Stimulated activated CD4-positive, alpha-beta T cell treated with anti-CD3 and anti-CD28 coated beads, Interleukin-1b, Interleukin-23, amount 100 ng/mL, for 1 hour (primary cell): ENCODE measurements at places on chromosomes 4 and X.

- DNase-seq = no peak
Observed at GRCh38 chr4:56147371-56147770, 198.6 kb downstream of the CEP135 start.

DNA sequence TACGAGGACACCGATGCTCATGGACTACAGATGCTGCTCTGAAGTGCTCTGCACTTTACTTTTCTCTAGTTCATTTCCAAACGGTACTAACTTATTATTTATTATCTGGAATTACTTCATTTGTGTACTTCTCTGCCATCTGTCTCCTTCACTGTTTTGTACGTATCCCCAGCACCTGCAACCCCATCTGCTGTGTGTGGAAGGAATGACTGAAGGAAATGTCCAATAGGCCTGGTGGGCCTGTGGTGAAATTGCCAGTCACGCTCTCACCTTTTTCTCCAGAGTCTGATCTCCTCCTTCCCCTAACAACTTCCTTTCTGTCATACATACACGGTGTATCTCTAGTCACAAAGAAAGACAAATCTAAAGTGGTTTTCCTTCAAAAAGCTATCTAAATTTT, 12.9 kb downstream of the TMEM154 start:
- DNase-seq = no peak

GRCh38 chrX:148601034-148601433, 100.6 kb downstream of the AFF2 start:
- no peak for DNase-seq

- DNase-seq = no peak
Observed at GRCh38 chr4:153337686-153338085, 6.8 kb upstream of the MND1 start.

- DNase-seq = no peak
Observed at GRCh38 chrX:118665204-118665603, 62.2 kb upstream of the IL13RA1 start.

DNA sequence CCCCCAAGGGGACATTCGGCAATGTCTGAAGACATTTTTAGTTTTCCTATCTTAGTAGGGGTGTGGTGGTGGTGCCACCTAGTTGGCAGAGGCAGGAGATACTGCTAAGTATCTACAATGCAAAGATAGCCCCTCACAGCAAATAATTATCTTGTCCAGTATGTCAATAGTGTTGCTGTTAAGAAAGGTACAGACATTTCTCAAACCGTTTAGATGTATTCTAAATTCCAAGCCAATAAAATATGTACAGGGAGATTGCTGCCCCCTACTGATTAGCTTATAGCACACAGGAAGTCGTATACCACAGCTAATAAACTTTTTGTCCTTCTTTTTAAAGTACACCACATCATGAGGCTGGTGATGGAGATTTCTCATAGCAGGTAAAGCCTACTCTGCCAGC, 260.5 kb downstream of the TMA16 start:
- DNase-seq = no peak

GRCh38 chrX:73758250-73758649, 195.3 kb downstream of the CHIC1 start:
- no peak for DNase-seq

- no peak for DNase-seq
Observed at GRCh38 chr4:135123632-135124031, 922.0 kb upstream of the PABPC4L start.

- no peak for DNase-seq
Observed at GRCh38 chr4:36000941-36001557, 243.3 kb downstream of the ARAP2 start.

GRCh38 chr4:83993774-83994173, 457.9 kb downstream of the GPAT3 start:
- no peak for DNase-seq

DNA sequence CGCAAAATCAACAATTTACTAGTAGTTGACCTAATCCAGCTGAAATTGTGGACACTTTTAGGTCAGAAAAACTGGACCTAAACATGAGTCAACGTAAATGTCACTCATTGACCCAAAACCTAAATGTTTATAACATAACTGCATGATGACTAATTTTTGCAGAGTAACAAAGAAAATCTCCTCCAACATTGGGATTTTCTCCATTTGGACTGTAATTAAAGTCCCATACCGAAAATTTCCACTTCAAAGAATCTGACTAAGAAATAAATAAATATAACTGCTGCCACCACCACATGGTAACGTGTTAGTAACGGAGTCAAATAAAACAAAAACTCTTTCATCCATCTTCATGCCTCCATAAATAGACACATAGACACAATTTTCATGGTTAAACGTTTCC, 1.9 kb downstream of the ADGRA3 start:
- no peak for DNase-seq

- DNase-seq = no peak
Observed at GRCh38 chr4:25454476-25454875, 77.4 kb downstream of the ANAPC4 start.

GRCh38 chr4:46254788-46255187, 130.9 kb upstream of the GABRG1 start:
- no peak for DNase-seq

DNA sequence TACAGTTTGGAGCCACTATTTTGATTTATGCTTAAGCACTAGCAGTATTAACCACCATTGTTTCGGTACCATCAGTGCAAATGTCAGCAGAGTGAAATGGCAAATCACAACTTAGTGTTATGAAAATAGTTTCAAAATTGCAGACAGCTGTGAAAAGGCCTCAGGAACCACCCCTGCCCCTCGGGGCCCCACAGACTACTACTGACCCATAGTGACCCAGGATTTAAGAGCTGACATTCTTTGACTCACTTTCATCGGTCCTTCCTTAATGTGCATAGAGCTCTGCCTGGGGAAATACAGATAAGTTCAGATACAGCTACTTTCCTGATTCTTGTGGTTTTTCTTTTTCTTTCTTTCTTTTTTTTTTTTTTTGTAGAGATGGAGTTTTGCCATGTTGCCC, 3.3 kb upstream of the BBS7 start:
- no peak for DNase-seq

DNA sequence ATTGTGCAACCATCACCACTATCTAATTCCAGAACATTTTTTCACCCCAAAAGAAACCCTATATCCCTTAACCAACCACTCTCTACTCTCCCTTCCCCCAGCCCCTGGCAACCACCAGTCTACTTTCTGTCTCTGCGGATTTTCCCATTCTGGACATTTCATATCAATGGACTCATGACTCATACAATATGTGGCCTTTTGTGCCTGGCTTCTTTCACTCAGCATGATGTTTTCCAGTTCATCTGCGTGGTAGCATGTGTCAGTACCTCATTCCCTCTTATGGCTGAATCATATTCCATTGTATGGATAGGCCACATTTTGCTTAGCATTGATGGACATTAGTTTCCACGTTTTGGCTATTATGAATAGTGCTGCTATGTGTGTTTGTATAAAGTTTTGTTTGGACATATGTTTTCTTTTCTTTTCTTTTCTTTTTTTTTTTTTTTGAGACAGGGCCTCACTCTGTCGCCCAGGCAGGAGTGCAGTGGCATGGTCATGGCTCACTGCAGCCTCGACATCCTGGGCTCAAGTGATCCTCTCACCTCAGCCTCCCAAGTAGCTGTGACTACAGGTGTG, 335.4 kb downstream of the BCOR start:
- DNase-seq = no peak

DNA sequence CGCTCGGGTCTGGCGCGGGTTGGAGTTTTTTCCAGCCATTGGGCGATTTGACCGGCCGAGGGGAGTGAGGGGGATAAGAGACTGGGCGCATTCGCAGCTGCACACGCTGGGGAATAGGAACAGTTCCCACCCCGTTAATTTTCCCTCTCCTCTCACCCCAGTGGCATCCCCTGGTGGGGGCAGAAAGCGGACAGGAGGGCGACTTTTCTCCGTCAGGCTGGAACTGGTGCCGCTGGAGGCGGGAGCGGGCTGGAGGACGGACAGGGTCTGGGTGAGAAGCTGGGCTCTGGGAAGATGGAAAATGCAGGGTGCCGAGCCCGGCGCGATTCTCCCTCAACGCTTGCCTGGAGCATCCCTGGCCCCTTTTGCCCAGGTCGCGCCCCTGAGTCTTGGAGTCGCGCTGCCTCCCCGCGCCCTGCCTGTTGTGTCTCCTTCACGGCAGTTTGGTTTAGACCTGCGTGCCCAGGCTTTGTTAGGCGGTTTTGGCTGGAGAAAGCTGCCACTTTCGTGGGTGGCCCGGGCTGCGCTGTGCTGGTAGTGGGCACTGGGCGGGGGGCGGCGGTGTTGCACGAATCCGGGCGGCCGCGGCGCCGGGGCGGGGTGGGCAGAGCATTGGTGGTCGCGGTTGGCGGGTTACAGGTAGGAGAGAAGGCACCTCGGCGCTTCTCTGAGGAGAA, 2.0 kb downstream of the ADGRL3 start:
- no peak for DNase-seq

DNA sequence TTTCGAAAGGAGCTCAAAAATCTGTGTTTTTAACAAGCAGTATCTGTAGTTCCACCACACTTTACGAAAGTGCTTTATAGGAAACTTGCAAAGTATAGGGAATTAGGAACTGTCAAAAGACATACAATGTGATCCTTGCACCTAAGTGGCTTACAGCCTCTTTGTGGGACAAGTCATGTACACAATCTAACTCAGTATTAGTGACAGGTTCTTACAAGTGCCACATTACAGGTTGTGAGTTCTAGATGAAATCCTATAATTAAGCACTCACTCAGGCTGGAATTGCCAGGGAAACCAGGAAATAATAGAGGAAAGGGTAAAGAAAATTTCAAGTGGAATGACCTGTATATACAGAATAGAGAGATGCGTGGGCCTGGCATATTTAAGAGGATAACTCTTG, 567.3 kb upstream of the ATOH1 start:
- DNase-seq = no peak

- DNase-seq = no peak
Observed at GRCh38 chr4:144809056-144809640, 163.2 kb downstream of the HHIP start.

GRCh38 chrX:151478058-151478457, 81.1 kb downstream of the VMA21 start:
- DNase-seq = no peak

- DNase-seq = no peak
Observed at GRCh38 chr4:45030059-45030458, 303.7 kb upstream of the GNPDA2 start.

GRCh38 chrX:54294306-54294705, 63.5 kb downstream of the WNK3 start:
- DNase-seq = no peak

- DNase-seq = no peak
Observed at GRCh38 chrX:125826080-125826479, 340.0 kb downstream of the DCAF12L2 start.

- no peak for DNase-seq
Observed at GRCh38 chr4:74364256-74364651, 691 bp upstream of the EREG start.

- DNase-seq = no peak
Observed at GRCh38 chr4:150580306-150580705, 1.6 kb upstream of the MAB21L2 start.

GRCh38 chrX:115948018-115948923, 222.3 kb upstream of the AGTR2 start:
- DNase-seq = no peak

DNA sequence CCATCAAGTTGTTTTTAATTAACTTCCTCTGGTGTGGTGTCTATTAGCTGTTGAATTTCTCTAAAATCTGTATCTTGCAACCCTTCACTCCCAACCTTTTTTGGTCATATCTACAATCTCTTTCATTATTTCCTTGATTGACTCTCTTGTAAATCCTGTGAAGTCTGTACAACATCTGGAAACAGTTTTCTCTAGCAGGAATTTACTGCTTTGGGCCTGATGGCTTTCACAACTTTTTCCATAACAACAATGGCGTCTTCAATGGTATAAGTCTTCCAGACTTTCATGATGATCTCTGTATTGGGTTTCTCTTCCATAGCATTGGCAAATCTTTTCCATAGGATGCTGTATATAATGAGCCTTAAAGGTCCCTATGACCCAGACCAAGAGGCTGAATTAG, 49.0 kb downstream of the TBC1D19 start:
- DNase-seq = no peak

DNA sequence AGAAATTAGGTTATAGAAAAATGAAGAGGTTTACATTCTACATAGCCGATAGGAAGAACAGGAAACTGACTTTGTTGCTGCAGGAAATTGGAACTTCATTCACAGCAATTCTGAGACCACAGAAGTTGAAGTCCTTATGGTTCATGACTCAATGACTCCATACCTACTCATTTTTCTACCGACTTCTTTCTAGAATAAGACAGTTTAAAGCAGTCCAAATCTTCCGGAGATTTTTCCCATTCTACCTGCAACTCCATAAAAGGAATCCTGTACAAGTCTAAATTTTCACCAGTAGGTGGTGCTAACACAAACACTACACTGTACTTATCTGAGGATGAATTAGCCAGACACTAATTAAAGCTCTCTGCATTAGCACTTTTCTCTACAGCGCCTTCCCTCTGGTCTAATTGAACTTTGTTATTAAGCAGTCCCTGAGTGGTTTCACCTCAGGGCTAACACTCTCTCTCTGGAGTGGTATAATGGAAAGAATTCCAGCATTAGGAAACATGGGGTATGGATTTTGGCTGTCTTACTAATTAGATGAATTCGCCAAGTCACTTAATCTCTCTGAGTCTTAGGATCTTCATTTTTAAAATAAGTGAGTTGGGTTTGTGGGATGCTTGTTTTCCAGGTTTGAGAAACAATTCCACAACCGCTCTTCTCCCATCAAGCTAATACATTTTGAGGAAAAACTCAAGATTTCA, 167.9 kb downstream of the SMIM20 start:
- no peak for DNase-seq

DNA sequence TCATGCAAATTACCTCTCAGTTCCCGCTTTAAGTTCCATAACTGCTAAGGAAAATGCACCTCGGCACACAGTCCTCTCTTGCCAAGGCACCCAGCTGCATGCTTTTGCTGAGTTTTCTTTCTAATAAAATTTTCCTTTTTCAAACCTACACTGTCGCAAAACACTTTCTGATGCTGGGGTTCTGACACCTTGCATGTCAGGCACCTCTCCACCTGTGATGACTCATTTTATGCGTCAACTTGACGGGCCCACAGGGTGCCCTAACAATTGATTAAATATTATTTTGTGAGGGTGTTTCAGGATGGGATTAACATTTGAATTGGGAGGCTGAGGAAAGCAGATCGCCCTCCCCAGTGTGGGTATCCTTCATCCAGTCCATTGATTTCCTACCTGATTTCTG, 291.0 kb upstream of the STS start:
- DNase-seq = no peak

- no peak for DNase-seq
Observed at GRCh38 chr4:153447175-153447905, 18.8 kb upstream of the TMEM131L start.

DNA sequence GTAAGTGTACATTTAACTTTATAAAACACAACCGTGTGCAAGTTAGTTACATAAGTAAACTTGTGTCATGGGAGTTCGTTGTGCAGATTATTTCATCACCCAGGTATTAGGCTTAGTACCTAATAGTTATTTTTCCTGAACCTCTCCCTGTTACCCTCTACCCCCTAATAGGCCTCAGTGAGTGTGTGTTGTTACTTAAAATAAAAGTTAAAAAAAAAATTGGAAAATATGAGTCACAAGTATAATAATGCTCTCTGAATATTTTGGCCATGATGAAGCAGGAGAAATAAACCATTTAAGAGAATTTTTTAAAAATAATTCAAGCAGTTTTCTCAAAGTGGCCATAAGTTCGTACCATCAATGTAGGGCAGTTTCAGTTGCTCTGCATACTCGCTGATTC, 105.1 kb upstream of the GRID2 start:
- no peak for DNase-seq
